Naive thymus-derived CD8-positive, alpha-beta T cell (primary cell): ENCODE measurements at places on chromosomes 2 and 18.

GRCh38 chr2:148063633-148064032 lies 42.7 kb downstream of the MBD5 start:
- no peak for DNase-seq
- H3K27ac ChIP-seq, result no peak overlapping the region
- no peaks in the 10 kb centered on the region for H3K36me3 ChIP-seq
- peaks cover 3% of the 10 kb centered on the region for H3K4me1 ChIP-seq
- no peaks in the 10 kb centered on the region for H3K27me3 ChIP-seq

GRCh38 chr2:232457121-232458011 lies 1.4 kb downstream of the ALPI start:
- no peak overlapping the region for H3K27ac ChIP-seq
- H3K4me1 ChIP-seq, result no peaks in the 10 kb centered on the region
- H3K36me3 ChIP-seq, result no peaks in the 10 kb centered on the region
- no peak for DNase-seq

DNA sequence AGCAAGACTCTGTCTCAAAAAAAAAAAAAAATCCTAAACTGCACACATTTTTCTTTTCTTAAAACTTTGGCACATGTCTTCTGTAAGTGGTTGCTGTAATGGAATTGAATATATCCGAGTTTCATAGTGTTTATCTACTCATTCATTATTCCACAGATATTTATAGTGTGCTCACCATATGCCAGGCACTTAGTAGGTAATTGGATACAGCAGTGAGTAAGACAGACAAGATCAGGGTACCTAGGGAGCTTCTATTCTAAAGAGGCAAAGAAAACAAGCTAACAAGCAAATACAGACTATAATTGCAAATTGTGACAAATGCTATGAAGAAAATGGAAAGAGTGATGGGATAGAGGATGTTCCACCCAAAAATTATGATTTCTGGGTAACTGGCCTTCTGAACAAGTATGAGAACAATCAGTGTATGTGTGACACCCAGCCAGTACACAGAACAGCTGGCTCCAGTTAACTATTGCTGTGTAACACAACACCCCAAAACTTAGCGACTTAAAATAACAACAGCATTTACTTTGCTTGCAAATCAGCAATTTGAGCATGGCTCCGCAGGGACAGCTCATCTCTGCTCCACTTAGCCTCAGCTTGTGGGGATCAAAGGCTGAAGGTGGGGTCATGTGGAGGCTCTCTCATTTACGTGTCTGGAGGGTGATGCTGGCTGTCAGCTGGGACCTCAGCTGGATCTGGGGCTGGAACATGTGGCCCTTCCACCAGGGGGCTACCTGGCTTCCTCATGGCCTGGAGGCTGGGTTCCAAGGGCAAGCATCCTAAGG lies 224.9 kb downstream of the INSIG2 start:
- H3K36me3 ChIP-seq, result no peaks in the 10 kb centered on the region
- H3K27me3 ChIP-seq, result peaks cover 12% of the 10 kb centered on the region
- no peak overlapping the region for H3K4me3 ChIP-seq
- peaks cover 14% of the 10 kb centered on the region for H3K4me1 ChIP-seq
- H3K27ac ChIP-seq, result no peak overlapping the region

GRCh38 chr2:174166261-174166660 lies 82.1 kb downstream of the OLA1 start:
- H3K4me1 ChIP-seq, result peaks cover 6% of the 10 kb centered on the region
- H3K27me3 ChIP-seq, result no peaks in the 10 kb centered on the region
- H3K4me3 ChIP-seq, result no peak overlapping the region
- H3K27ac ChIP-seq, result no peak overlapping the region
- H3K36me3 ChIP-seq, result peaks cover 33% of the 10 kb centered on the region

DNA sequence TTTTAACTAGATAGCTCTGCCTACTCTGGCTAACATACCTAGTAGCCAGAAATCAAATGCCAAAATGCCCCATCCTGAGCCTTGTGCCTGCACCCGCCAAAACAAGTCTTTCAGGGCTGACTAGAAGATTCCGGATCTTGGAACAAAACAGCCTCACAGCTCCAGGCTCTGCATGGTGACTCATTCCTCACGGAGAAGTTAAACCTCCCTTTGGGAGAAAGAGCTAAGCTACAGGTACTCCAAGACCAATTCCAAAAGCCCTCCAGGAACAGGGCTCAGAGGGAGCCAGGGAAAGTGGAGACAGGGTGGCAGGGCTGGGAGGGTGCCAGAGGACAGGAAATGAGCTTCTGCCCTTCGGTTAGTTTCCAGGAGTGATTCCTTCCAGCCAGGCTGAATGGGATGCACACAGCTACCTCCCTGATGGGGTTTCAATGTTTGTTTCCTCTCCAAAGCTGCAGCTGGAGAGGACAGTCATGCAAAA lies 295.6 kb downstream of the TNS1 start:
- H3K4me3 ChIP-seq, result no peak overlapping the region
- H3K4me1 ChIP-seq, result no peaks in the 10 kb centered on the region
- DNase-seq, result no peak
- H3K27me3 ChIP-seq, result no peaks in the 10 kb centered on the region
- H3K27ac ChIP-seq, result no peak overlapping the region

GRCh38 chr2:179263446-179264367 lies 925 bp downstream of the SESTD1 start:
- peak overlapping the region; percentile 19 for H3K27ac ChIP-seq
- peak overlapping the region; percentile 92 for H3K4me3 ChIP-seq
- DNase-seq, result no peak
- H3K36me3 ChIP-seq, result no peaks in the 10 kb centered on the region
- peaks cover 16% of the 10 kb centered on the region for H3K4me1 ChIP-seq

- DNase-seq, result peak; percentile 36
- no peaks in the 10 kb centered on the region for H3K27me3 ChIP-seq
- H3K4me3 ChIP-seq, result no peak overlapping the region
- H3K4me1 ChIP-seq, result no peaks in the 10 kb centered on the region
- no peaks in the 10 kb centered on the region for H3K36me3 ChIP-seq
- H3K27ac ChIP-seq, result no peak overlapping the region
These were observed 102.1 kb downstream of the ATAD2B start for GRCh38 chr2:23824777-23825212.

DNA sequence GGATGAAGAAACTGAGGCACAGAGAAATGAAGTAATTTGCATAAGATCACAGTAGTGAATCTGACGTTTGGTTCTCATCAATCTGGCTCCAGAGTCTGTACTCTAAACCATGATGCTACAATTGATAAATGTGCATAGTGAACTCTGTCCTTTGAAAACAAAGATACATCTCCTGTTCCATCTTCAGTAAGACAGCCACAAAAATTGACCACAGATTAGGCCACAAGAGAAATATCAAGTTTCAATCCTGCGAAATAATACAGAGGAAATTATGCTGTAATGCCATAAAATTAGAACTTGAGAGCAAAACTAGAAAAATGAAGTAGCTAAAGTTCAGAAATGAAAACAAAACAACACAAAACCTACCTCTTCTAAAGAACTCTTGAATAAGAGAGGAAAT lies 28.4 kb downstream of the FAM98A start:
- DNase-seq, result no peak
- no peaks in the 10 kb centered on the region for H3K36me3 ChIP-seq
- H3K27me3 ChIP-seq, result no peaks in the 10 kb centered on the region
- no peak overlapping the region for H3K27ac ChIP-seq
- H3K4me1 ChIP-seq, result no peaks in the 10 kb centered on the region

- peaks cover 26% of the 10 kb centered on the region for H3K4me1 ChIP-seq
- DNase-seq, result no peak
- no peaks in the 10 kb centered on the region for H3K27me3 ChIP-seq
- no peak overlapping the region for H3K4me3 ChIP-seq
These were observed 3.7 kb downstream of the ADNP2 start for GRCh38 chr18:80112624-80113248.

DNA sequence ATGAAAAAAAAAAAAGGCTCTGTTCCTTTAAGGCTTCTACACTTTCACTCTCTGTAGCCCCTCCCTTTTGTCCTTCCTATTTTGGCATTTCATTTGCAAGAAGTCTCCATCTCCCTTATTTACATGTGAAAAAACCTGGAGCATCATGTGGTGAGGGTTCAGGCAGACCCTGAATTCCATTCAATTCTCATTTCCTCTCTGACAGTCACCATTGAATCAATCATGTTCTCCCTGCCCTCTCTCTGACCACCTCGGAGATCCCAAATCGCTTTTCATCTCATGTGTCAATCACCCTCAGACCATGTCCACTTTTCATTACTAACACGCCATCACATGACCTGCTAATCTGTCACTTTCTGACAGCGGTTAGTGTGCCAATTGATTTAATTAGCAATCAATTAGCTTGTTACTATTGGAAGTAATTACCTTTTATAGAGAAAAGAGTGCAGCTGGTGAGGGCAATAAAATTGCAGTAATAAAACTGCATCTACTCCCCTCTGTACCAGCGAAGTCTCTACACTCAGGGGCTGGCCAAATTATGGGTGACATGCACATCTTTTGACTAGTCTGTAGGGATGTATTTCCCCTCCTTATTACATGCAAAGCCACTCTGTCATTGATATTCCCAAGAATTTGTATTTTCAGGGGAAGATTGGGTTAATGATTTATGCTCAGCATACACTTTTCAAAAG lies 317.4 kb downstream of the EN1 start:
- no peaks in the 10 kb centered on the region for H3K36me3 ChIP-seq
- no peaks in the 10 kb centered on the region for H3K4me1 ChIP-seq
- no peak overlapping the region for H3K27ac ChIP-seq
- DNase-seq, result no peak

GRCh38 chr18:10422731-10423130 lies 31.7 kb upstream of the APCDD1 start:
- no peaks in the 10 kb centered on the region for H3K4me1 ChIP-seq
- peaks cover 6% of the 10 kb centered on the region for H3K27me3 ChIP-seq
- H3K4me3 ChIP-seq, result no peak overlapping the region
- no peak overlapping the region for H3K27ac ChIP-seq
- H3K36me3 ChIP-seq, result no peaks in the 10 kb centered on the region
- DNase-seq, result no peak
